Cerebellar nuclear complex (tissue), 1 donor: ENCODE measurements at places on chromosomes 1 and 21.
A peak's percentile ranks its signal among the peaks of the same experiment; 100 is the strongest.

DNA sequence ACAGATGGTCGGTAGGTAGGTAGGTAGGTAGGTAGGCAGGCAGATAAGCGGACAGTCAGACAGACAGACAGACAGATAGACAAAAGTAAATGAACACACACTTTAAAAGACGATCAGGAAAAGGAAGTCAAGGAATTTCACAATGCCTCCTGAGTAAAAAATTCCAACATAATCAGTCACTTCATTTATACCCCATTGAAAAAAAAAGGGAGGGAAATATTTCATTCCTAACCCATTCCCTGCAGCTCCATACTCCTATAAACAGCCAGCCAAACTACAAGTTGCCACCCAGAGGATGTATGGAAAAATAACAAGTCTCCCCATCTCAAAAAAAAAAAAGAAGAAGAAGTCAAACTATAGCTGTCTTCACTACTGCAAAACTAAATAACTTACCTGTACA, 43.4 kb downstream of the ZZZ3 start:
- DNase-seq: no peak

DNA sequence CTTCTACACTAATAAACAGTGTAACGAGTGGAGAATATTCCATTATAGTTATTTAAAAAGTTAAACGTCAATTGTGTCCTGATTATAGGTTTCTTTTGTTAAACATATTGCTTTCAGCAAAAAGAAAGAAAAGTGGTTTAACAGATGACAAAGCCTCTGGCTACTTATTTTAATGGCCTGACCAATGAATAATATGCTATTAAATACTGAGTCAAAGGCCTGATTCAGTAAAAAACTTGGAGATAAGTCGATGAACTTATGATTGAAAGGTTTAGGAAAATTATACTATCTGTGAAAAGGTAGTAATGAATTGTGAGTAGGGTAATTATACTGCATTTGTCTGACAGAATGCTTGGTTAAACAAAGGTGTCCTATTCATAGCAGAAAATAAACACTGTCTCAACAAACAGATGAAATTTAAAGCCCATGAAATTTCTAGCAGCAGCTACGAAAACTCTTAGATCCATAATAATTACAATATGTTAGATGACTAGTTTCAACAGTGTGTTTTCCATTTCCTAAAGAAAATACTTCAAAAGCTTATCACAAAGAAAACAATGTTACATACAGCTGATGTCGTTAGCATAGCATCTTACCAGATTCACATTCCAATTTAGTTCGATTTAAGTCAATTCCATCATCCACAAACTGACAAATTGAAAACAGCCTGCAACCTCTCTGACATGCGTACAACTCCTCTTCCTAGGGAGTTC, 6.2 kb downstream of the TMEM59 start:
- DNase-seq: no peak

GRCh38 chr1:4267381-4268261, 367.5 kb upstream of the C1orf174 start:
- DNase-seq: no peak

- DNase-seq: no peak
Observed at GRCh38 chr1:187045371-187045770, 216.6 kb downstream of the PLA2G4A start.

- no peak for DNase-seq
Observed at GRCh38 chr1:30724175-30724574, 790 bp upstream of the MATN1 start.

- DNase-seq: no peak
Observed at GRCh38 chr1:202989879-202990278, 17.3 kb upstream of the TMEM183A start.

DNA sequence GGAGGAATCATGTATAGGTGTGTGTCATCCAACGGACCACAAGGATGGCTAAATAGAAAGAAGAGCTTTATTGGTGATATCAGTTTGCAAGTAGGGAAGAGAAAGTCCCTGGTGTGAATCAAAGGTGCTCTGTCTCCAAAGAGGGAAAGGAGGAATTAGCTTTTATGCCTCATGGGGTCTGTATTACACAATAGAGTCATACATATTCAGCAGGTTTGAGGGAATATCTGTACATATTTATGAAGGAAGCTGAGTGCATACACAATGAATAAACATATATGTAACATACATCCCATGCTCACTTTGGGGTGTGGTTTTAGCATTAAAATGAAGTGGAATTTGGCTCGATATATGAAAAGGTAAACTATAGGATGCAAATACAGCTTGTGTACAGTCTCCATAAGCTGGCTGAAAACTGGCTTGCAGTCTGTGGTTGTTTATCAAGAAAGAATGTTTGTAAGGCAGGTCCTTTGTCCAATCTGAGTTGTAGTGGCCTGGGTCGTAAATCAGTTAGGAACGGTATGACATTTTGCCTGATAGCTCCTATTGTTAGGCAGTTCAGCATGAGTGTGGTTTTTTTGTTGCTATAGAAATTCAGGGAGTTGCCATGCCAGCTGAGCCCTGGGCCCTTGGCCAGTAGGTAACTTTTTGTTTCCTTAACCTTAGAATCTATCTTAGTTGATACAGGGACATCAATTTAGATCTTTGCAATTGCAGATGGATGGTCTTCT, 198.0 kb upstream of the ZP4 start:
- DNase-seq: no peak

DNA sequence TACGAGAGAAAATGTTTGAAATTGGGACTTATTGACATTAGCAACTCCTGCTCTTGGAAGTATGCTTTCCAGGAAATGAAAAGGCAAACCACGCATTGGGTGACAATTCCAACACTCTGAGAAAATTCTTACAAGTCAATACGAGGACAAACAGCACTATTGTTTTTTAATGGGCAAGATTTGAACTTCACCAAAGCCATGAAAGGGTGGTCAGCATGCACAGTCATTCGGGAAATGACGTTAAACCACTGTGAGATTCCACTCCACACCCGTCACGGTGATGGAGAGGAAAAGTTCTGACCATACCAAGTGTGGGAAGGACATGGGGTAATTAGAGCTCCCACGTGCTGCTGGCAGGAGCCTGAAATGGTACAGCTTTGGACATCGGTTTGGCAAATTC, 12.2 kb upstream of the PRXL2B start:
- DNase-seq: no peak

- no peak for DNase-seq
Observed at GRCh38 chr1:54372978-54373377, 33.2 kb downstream of the SSBP3 start.

- DNase-seq: no peak
Observed at GRCh38 chr1:150295476-150295875, 1.8 kb downstream of the MRPS21 start.

- no peak for DNase-seq
Observed at GRCh38 chr1:56311766-56312165, 267.6 kb downstream of the PLPP3 start.

DNA sequence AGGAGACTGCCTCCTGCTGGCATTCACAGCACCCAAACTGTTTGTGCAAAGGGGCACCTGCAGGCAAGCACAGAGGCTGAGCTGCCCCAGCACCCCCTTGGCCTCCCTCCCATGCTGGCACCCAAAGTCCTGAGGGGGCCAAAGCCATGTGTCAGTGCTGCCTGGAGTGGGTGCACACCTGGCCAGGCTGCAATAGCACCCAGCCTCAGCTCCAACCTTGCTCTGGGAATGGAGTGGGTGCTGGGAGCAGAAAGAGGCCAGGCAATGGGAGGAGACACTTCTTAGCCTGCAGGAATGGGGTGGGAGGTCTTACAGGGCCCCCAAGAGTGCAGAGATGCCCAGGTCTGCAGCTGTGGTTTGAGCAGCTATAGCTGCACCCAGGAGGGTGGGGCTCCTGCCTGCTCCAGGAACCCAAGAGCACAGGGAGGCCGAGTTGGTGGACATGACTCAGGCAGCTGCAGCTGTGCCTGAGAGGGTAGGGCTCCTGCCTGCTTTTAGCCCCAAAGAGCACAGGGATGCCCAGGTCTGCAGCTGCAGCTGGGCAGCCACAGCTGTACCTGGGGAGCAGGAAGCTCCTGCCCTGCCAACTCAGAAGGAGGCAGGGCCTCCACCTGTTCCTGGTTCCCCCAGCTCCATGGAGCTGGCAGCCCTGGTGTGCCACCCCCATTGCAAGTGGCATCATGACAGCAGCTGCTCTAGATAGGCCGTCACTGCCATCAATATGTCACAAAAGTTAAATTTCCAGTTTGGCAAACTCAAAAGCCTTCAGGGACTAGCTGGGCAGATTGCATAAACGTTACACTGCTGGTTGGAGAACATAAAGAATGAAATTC, 5.3 kb upstream of the CHD1L start:
- no peak for DNase-seq

- peak; percentile 75 for DNase-seq
Observed at GRCh38 chr1:244970744-244971551, 106.6 kb upstream of the HNRNPU start.

DNA sequence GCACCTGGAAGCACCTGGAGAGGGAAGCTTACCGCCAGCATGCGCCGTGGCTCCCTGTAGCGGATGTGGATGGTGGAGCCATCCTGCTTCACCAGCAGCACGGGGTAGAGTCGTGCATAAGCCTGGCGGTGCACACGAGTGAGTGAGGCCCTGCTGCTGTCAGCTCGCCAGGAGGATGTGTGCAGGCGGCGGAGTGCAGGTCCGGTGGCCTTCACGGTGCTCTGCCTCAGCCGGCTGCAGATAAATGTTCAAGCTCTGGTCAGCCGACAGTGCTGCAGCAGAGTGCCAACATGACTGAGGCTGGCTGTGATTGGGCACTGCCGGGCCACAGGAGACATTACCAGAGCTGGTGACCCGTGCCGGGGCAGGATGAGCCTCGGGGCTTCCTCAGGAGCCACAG, 1.5 kb downstream of the MRPL55 start:
- no peak for DNase-seq

DNA sequence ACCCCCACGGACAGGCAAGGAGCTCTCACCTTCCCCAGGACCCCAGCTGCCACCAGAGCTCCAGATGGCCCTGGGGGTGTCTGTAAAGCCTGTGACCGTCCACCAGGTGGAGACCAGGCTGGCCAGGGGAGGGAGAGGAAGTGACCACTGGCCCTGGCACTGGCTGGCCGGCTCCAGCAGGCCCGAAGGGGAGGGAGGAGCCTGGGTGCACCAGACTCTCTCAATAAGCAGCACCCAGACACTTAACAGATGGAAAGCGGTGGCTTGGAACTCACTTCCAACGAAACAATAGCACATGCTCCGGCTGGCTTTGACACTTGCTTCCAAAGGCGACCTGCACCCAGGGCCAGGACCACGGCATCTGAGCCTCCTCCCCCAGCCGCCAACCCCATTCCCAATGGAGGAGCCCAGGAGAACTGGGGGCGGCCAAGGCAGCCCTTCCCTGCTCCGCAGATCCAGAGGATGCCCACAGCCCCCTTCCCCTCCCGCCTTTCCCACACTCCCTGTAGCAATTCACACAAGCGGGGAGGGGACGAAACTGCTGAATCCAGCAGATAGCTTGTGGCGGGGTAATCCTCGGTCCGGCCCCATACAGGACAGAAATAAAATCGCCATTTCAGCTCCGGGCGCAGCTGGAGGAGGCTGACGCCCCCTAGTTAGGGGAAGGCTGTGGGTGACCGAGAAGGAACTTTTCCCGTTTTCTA, 742 bp upstream of the PDE9A start:
- peak; percentile 67 for DNase-seq

GRCh38 chr1:235325139-235325538, 2.8 kb downstream of the ARID4B start:
- DNase-seq: no peak

DNA sequence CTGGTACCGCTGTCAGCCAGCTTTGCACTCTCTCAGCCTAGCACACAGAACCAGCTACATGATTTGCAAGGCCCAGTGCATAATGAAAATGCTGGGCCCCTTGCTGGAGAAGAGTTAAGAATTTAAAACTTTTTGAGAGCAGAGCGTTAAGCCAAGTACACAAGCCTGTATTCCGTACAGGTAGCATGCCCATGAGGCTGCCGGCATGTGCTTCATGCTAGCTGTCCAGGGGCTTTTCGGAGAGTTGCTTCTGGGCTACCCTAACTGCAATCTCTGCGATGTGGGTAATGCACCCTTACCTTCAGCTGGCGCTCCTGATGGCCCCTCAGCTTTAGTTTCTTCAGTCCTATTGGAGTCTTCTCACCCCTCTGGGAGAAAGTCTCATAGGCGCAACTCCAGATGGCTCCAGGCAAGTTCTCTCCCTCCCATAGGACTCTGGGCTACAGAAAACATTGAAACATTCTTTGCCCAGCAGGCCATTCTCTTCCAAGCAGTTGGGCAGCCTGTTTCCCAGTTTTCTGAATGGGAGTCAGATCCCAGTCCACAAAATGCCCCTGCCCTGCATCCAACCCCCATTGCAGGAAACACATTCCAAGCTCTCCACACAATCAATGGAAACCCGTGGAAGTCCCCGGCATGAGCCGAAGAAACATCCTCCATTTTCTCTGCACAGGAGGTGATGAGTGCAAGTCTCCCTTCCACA, 5.7 kb upstream of the AKT3 start:
- no peak for DNase-seq

DNA sequence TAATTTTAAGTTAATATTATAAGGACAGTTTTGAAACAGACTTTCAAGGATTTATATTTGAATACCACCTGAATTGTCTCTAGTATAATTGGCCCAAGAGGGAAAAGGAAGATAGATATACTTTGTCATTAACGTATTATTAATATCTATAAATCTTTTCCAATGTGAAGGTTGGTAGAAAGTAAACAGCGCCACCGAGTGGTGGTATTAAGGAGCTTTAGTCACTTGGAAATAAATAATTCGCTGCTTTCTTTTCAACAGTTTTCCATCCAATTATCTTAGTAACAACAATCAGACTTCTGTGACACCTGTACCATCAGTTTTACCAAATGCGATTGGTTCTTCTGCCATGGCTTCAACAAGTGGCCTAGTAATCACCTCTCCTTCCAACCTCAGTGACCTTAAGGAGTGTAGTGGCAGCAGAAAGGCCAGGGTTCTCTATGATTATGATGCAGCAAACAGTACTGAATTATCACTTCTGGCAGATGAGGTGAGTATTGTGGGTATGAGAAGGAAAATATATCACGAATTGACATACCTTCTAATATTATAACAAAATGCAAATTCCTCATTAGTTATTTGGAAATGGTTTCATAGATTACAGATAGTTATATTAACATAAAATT, 37.7 kb downstream of the SH3GLB1 start:
- no peak for DNase-seq

- DNase-seq: no peak
Observed at GRCh38 chr1:215475796-215476481, 91.2 kb upstream of the KCTD3 start.

DNA sequence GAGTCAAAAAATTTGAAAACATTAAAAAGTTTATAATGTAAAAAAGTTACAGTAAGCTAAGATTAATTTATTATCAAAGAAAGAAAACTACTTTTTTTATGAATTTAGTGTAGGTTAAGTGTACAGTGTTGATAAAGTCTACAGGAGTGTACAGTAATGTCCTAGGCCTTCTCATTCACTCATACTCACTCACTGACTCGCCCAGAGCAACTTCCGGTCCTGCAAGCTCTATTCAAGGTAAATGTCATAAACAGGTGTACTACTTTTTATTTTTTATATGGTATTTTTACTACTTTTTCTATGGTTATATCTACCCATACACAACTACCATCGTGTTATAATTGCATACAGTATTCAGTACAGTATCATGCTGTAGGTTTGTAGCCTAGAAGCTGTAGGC, 49.6 kb downstream of the TBX19 start:
- no peak for DNase-seq

- DNase-seq: no peak
Observed at GRCh38 chr1:201783572-201783971, 45.4 kb upstream of the IPO9 start.
